ENCODE measurements at places on chromosomes 6 and 20.

- no peak overlapping the region for H3K27ac ChIP-seq
- H3K4me3 ChIP-seq = no peak overlapping the region
- no peak for DNase-seq
- H3K27me3 ChIP-seq = no peaks in the 10 kb centered on the region
- peaks cover 31% of the 10 kb centered on the region for H3K36me3 ChIP-seq
Observed at GRCh38 chr20:38023181-38024001, 9.9 kb downstream of the TTI1 start.

GRCh38 chr6:79604583-79605037 is 26.5 kb upstream of the SH3BGRL2 start:
- peaks cover 4% of the 10 kb centered on the region for H3K27me3 ChIP-seq
- H3K4me1 ChIP-seq = no peaks in the 10 kb centered on the region
- no peak for DNase-seq
- H3K27ac ChIP-seq = no peak overlapping the region
- no peak overlapping the region for H3K4me3 ChIP-seq

DNA sequence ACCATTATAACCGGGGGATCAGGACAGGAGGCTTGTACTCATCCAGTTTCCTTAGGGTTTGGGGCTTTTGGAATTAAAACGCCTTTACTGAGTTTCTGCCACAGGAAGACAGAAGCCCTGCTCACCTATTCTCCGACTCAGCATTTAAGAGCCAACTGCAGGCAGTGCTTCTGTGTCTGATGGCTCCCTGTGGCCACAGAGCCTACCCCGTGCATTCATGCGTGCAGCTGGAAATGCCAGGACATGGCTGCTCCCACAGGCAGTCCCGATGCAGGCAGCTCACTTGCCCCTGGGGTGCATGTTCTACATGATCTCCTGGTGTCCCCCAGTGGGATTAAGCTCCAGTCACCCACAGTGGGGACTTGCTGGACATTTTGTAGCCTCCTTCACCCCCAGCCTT is 22.2 kb downstream of the ZNF831 start:
- no peak overlapping the region for H3K27ac ChIP-seq
- peaks cover 24% of the 10 kb centered on the region for H3K36me3 ChIP-seq
- H3K4me1 ChIP-seq = peaks cover 19% of the 10 kb centered on the region
- H3K4me3 ChIP-seq = no peak overlapping the region
- no peak for DNase-seq
- no peaks in the 10 kb centered on the region for H3K27me3 ChIP-seq

DNA sequence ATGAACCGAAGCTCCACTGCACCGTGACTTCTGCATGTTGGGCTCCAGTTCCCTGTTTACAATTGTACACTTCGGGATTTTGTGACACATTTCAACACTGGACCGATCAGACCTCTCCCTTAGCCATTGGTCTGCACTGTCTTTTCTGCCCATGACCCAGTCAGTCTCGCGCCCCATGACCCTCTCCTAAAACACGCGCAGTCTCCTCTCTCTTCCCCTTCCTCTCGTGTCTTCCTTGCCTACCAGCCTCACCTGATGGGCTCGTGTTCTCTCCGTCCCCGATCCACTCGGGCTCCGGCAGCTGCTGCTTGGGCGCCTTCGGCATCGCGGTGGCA is 535 bp upstream of the ABCF1 start:
- peak overlapping the region; percentile 92 for H3K27ac ChIP-seq
- no peak for DNase-seq
- H3K36me3 ChIP-seq = peaks cover 32% of the 10 kb centered on the region
- no peaks in the 10 kb centered on the region for H3K27me3 ChIP-seq

GRCh38 chr6:79710127-79710526 is 79.0 kb downstream of the SH3BGRL2 start:
- H3K36me3 ChIP-seq = no peaks in the 10 kb centered on the region
- H3K27me3 ChIP-seq = no peaks in the 10 kb centered on the region
- no peaks in the 10 kb centered on the region for H3K4me1 ChIP-seq
- no peak overlapping the region for H3K27ac ChIP-seq
- H3K4me3 ChIP-seq = no peak overlapping the region

- DNase-seq = no peak
- peaks cover 8% of the 10 kb centered on the region for H3K4me1 ChIP-seq
- H3K4me3 ChIP-seq = no peak overlapping the region
- peaks cover 4% of the 10 kb centered on the region for H3K36me3 ChIP-seq
Observed at GRCh38 chr6:10424040-10424439, 9.2 kb upstream of the TFAP2A start.

- peaks cover 10% of the 10 kb centered on the region for H3K4me1 ChIP-seq
- H3K4me3 ChIP-seq = peak within 1 kb of the TSS; percentile 73
- peak; percentile 14 for DNase-seq
Observed at GRCh38 chr6:143677891-143678791, at the start of gene PHACTR2. TSS of gene PHACTR2 (plus strand) at chr6:143677965. CDS start at chr6:143678164, 199 bp downstream.

- no peaks in the 10 kb centered on the region for H3K4me1 ChIP-seq
- H3K4me3 ChIP-seq = no peak overlapping the region
- H3K36me3 ChIP-seq = no peaks in the 10 kb centered on the region
- peak; percentile 43 for DNase-seq
- no peak overlapping the region for H3K27ac ChIP-seq
Observed at GRCh38 chr6:39347906-39348585, 25.5 kb upstream of the KCNK16 start.

DNA sequence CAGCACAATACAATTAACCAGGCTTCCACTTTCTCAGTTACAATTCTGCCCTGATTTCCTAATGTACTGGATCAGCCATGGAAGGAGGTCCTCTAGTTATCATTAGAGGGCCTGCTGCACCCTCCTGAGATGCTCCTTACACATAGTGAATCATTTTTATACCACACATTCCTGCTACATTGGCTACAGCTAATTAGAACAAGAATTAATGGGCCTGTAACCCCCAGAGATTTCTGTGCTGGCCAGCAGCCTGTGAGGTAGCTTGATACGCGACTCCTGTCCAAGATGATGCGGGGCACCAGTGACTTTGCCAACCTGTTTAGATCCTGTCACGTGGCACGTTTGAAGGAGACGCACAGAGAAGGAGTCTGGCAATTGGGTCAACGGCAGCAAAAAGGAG is 422.8 kb downstream of the EPM2A start:
- DNase-seq = no peak
- no peak overlapping the region for H3K4me3 ChIP-seq
- H3K36me3 ChIP-seq = no peaks in the 10 kb centered on the region
- no peaks in the 10 kb centered on the region for H3K4me1 ChIP-seq
- no peak overlapping the region for H3K27ac ChIP-seq

DNA sequence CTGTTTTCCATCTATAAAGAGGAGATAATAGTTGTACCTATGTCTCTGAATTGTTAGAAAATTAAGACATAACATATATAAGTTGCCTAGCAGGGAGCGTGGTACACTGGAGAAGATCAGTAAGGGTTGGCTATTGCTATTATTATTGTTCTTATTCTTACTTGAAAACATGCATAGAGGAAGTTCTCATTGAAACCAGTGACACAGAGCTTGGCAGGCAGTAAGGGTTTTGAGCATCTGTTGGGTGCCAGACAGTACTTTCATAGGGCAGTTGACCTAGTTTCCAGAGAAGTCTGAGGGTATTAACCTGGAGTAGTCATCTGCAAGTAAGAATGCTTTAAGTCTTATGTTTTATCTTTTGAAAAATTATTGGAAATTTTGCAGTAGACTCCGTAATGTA is 13.3 kb upstream of the SGK1 start:
- no peaks in the 10 kb centered on the region for H3K27me3 ChIP-seq
- no peaks in the 10 kb centered on the region for H3K4me1 ChIP-seq
- no peaks in the 10 kb centered on the region for H3K36me3 ChIP-seq
- no peak overlapping the region for H3K27ac ChIP-seq

GRCh38 chr6:25112322-25112773 is 166.8 kb upstream of the CARMIL1 start:
- no peaks in the 10 kb centered on the region for H3K27me3 ChIP-seq
- no peak overlapping the region for H3K27ac ChIP-seq
- no peak for DNase-seq
- H3K36me3 ChIP-seq = peaks cover 84% of the 10 kb centered on the region

- no peak for DNase-seq
- no peaks in the 10 kb centered on the region for H3K36me3 ChIP-seq
- H3K4me3 ChIP-seq = no peak overlapping the region
- peaks cover 6% of the 10 kb centered on the region for H3K4me1 ChIP-seq
- H3K27me3 ChIP-seq = peaks cover 4% of the 10 kb centered on the region
Observed at GRCh38 chr6:35754452-35755277, 17.8 kb downstream of the ARMC12 start.

DNA sequence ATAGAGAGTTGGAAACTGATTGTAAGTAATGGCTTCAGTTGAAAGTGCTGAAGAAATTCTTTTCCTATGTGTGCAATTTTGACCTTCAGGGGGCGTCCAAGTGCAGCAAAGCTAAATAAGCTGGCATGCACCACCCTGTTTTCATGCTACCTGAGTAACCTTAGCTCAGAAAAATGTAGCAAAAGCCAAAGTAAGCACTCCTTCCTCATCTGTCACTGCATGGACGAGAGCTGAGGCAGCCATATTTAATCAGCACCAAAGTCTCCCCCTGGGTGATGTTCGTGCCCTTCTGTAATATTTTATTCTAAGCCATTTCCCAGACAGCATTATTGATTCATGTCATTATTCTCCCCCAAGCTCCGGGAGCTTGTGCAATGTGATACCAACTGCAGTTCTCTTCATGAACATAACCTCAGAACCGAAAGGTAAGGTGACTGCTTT is 123.1 kb downstream of the RPS12 start:
- H3K4me1 ChIP-seq = no peaks in the 10 kb centered on the region
- H3K4me3 ChIP-seq = no peak overlapping the region
- no peak overlapping the region for H3K27ac ChIP-seq
- peaks cover 19% of the 10 kb centered on the region for H3K27me3 ChIP-seq
- DNase-seq = no peak
- H3K36me3 ChIP-seq = no peaks in the 10 kb centered on the region

- no peak overlapping the region for H3K4me3 ChIP-seq
- H3K27ac ChIP-seq = no peak overlapping the region
- no peak for DNase-seq
- H3K36me3 ChIP-seq = no peaks in the 10 kb centered on the region
- no peaks in the 10 kb centered on the region for H3K4me1 ChIP-seq
Observed at GRCh38 chr20:22389836-22390542, 194.4 kb downstream of the FOXA2 start.

- H3K4me1 ChIP-seq = no peaks in the 10 kb centered on the region
- DNase-seq = no peak
- H3K36me3 ChIP-seq = no peaks in the 10 kb centered on the region
- H3K27ac ChIP-seq = no peak overlapping the region
Observed at GRCh38 chr6:140204154-140204553, 829.7 kb upstream of the CITED2 start.

GRCh38 chr20:54148947-54149764 is 24.6 kb downstream of the CYP24A1 start:
- no peaks in the 10 kb centered on the region for H3K36me3 ChIP-seq
- H3K27ac ChIP-seq = no peak overlapping the region
- no peak overlapping the region for H3K4me3 ChIP-seq
- DNase-seq = no peak

DNA sequence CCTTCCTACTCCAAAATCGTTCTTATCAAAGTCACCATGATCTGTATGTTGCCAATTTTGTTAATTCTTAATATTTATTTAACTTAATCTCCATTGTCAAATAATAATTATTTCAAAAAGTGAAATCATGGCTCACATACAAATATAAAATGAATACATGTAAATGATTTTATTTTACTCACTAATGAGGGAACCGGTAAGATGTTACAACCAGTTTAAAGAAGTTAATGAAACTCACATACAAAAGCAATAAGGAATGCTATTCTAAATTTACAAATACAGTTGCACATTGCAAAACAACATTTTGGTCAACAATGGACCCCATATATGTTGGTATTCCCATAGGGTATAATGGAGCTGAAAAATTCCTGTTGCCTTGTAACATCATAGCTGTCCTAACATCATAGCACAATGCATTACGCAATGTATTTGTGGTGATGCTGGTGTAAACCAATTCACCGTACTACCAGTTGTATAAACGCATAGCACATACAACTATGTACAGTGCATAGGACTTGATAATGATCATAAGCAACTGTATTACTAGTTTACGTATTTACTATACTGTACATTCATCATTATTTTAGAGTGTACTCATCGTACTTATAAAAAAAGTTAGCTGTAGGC is 6.5 kb upstream of the SLC22A16 start:
- no peaks in the 10 kb centered on the region for H3K4me1 ChIP-seq
- no peak overlapping the region for H3K4me3 ChIP-seq
- H3K27ac ChIP-seq = no peak overlapping the region
- no peak for DNase-seq
- no peaks in the 10 kb centered on the region for H3K36me3 ChIP-seq
- peaks cover 38% of the 10 kb centered on the region for H3K27me3 ChIP-seq

GRCh38 chr6:138493413-138493812 is 5.9 kb downstream of the NHSL1 start:
- no peak for DNase-seq
- H3K27ac ChIP-seq = no peak overlapping the region
- H3K36me3 ChIP-seq = no peaks in the 10 kb centered on the region
- no peak overlapping the region for H3K4me3 ChIP-seq

DNA sequence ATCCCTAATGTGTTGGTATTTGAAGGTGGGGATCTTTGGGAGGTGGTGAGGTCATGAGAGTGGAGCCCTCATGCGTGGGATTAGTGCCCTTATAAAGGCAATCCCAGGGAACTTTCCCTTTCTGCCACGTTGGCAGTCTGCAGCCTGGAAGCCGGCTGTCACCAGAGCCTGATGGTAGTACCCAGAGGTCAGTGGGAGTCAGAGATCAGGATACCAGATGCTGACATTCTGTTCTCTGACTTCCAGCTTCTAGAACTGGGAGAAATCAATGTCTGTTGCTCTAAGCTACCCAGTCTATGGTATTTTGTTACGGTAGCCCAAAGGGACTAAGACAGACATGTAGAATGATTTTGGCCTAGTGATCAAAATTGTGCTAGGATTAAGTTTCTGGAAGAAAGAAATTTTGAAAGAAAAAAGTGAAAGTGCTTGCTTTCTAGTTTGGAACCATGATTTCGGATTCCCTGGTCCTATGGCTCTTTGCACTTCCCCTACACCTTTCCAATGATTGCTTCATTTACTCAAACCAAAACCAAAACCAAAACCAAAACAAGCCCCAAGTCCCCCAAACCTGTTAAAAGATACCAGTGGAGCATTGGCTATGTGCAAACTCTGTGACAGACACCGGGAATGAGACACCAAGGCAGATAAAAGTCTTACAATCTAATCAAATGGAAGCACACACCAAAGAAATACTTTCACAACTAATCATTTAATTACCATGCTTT is 173.7 kb upstream of the ZNF217 start:
- no peaks in the 10 kb centered on the region for H3K27me3 ChIP-seq
- H3K36me3 ChIP-seq = no peaks in the 10 kb centered on the region
- DNase-seq = no peak
- H3K4me3 ChIP-seq = no peak overlapping the region
- peaks cover 2% of the 10 kb centered on the region for H3K4me1 ChIP-seq

GRCh38 chr6:137731960-137732616 is 135.0 kb upstream of the TNFAIP3 start:
- no peak overlapping the region for H3K27ac ChIP-seq
- peaks cover 4% of the 10 kb centered on the region for H3K27me3 ChIP-seq
- H3K4me3 ChIP-seq = no peak overlapping the region
- H3K36me3 ChIP-seq = no peaks in the 10 kb centered on the region

- DNase-seq = peak; percentile 20
- H3K27me3 ChIP-seq = no peaks in the 10 kb centered on the region
- H3K36me3 ChIP-seq = no peaks in the 10 kb centered on the region
- peaks cover 32% of the 10 kb centered on the region for H3K4me1 ChIP-seq
- no peak overlapping the region for H3K4me3 ChIP-seq
- peak overlapping the region; percentile 47 for H3K27ac ChIP-seq
Observed at GRCh38 chr6:89372506-89372901, 20.0 kb upstream of the UBE2J1 start.

Data from activated T-helper 2 cell treated with anti-CD3 and anti-CD28 coated beads, Interferon-gamma antibody, Interleukin-2, Interleukin-4, amounts not matched to agents 10 μg/mL and 5 μg/mL and 100 μg/mL, durations not matched to agents 14 hours and 24 hours and 36 hours (primary cell).